A673 (cell line): ENCODE measurements at places on chromosomes 4 and X. TPM values are rescaled to one million over a fixed set of nuclear protein-coding genes. Genes with fewer than 3 reads are reported as not detected.

Gene CFAP99
- not detected in 2 replicates for total RNA-seq

Gene BBS12
- 1.9 and 2.6 TPM in 2 replicates for total RNA-seq

Gene FAAH2
- total RNA-seq = 0.24 TPM in 1 of 2 replicates, not detected in the other

Gene NOX1
- not detected in 2 replicates for total RNA-seq

- no peak for DNase-seq
These were observed 1015.1 kb downstream of the RPA4 start for GRCh38 chrX:97898798-97899197.

DNA sequence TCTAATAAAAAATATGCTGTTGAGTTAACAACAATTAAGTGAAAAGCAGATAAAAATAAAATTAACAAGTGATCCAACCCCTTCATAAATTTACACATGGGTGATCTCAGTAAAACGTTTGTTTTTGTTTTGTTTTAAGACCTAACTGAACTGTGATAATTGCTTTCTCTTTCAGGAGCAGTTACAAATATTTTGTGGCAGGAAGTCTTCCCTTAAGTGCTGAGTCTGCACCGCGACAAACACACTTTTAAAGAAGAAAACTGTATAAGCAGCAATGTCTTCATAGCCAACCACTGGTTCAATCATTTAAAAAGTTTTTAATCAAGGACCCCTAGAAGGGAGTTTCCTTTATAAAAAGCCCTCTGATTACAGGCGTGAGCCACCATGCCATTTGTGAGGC lies 53.7 kb upstream of the NFKB1 start:
- no peak for DNase-seq

DNA sequence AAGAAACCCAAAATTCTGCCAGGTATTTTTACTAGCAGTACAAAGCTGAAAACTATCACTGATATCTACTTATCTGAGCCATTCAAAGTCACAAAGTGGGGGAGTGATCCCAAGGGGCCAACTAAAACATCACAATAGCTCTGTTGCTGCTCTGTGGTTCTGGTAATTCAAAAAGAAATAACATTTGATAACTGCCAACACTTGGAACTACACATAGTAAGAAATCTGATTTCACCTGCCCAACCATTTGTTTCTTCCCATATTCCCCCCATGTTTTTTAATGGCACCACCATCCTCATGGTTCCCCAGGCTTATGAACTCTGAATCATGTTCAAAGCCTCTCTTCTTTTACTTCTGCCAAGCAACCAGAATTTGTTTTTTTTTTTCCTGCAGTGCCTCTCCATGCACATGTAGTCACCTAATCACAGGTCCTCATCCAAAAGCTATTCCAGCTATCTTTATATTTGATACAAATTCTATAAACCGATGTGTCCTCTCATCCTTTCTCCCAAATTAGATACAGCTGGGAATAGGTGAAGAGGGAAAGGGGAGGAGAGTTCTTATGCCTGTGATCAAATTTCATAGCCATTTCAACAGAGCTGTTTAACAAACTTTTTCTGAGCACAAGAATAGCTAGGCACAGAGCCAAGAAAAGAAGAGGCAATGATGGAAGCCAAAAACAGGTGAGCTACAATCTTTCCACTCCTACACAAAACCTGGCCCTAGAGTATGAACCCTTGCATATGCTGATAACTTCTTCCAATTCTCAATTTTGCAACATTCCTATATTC lies 7.7 kb downstream of the AMMECR1 start:
- DNase-seq = no peak

- no peak for DNase-seq
These were observed 274.4 kb downstream of the IDS start for GRCh38 chrX:149230689-149231088.

- DNase-seq = no peak
These were observed 122.3 kb downstream of the MID1IP1 start for GRCh38 chrX:38923451-38923969.

- no peak for DNase-seq
These were observed 77.5 kb downstream of the HHIP start for GRCh38 chr4:144723471-144723870.
